ENCODE measurements at places on chromosomes 2 and 18.

DNA sequence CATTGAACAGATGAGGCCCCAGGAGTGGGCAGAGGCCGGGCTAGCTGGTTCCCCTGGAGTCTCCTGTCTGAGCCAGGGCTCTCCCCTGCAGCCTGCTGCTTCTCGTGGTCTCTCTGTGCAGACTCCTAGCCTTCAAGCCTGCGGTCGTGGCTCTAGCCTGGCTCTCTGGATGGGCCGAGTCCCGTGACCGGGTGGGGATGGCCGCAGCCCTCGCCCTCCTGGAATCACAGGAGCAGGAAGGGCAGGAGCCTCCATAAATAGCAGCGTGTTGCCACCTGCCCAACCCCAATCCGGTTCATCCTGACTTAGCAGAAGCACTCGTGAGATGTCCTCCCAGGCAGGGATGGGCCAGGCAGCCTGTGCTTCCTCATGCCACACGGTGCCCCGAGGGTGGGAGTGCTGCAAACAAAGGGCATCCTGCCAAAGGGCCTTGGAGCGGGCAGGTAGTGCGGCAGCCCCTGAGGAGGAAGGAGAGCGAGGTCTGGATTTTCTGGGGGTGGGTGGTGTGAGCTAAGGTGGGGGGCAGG is 43.9 kb downstream of the FOSL2 start:
- no peak for DNase-seq

- DNase-seq = no peak
These were observed 163.1 kb downstream of the TXNL1 start for GRCh38 chr18:56475250-56475649.

DNA sequence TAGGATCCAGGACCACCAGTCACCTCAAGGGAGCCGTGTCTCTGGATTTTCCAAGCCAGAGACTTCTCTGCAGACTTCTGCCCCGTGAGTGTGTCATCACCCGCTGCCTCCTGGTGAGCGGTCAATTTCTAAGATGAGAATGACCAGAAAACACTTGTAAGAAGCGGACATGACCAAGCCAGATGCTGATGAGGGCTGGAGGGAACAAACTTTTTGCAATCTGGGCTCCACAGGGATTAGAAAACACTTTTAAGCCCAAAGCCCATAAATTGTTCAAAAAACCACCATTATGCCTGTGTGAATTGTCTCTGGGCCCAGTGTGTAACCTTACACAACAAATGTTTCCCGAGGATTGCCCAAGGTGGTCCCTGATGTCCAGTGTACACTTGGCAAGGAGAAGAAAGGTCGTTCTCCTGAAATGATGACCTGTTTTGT is 5.3 kb upstream of the NPPC start:
- DNase-seq = no peak

DNA sequence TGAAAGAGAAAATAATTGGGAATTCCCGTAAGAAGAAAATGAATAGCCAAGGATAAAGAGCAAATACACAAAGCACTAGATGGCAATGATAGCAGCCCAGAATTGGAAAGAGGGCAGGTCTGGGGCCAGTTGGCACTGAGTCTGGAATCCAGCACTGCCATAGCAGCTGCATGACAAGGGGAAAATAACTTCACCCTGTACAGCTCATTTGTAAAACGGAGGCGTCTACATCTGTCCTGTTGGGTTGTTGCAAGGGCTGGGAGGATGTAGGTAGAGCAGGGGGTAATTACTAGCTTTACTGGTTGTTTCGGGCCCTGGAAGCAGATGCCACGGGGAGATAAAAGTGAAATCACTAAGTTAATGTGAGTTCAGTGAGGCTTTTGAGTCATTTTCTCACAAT is 110.0 kb upstream of the RASGRP3 start:
- DNase-seq = no peak

DNA sequence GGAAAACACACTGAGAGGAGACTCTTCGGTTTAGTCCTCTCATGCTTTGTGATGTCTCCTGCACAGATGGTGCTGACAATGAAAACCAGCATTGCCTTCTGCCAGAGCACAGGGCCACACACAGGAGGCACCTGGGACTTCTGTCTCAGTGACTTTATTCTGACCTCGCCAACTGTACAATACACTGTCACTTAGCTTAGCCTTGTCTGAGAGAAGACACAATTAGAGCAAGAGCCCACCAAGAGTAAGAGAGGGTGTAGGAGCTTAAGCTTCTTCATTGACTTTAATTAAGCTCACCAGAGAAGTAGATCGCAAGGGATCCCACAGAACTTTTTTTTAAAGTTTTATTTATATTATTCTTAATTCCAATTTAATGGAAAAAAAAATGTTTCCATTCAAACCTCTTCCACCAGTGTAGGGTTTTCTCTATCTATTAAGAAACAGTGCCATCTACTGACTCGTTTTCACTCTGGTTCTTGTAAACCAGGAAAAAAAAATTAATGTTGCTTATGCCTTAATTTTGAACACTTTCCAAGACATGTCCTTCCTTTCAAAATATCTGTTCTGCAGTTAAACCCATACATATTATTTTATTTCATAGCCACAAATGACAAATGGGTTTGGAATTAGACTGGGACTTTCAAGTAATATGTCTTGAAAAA is 42.4 kb upstream of the DDX18 start:
- peak; percentile 14 for DNase-seq

DNA sequence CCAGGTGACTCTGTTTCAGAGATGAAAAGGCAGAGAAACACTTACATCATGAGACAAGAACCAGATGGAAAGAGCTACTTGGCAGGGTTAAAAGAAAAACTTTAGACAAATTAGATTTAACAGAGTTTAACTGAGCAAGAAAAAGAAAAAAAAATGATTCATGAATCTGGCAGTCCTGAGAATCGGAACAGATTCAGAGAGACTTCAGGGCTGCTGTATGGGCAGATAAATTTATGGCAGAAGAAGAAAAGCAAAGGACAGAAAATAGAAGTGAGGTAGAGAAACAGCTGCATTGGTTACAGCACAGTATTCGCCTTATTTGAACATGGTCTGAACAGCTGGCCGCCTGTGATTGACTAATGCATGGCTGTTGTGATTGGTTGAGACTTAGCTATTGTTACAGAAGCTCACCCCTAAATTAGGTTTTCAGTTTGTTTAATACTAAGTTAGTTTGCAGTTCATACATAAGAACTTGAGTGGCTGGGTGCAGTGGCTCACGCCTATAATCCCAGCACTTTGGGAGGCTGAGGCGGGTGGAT is 43.0 kb upstream of the RHOB start:
- no peak for DNase-seq

DNA sequence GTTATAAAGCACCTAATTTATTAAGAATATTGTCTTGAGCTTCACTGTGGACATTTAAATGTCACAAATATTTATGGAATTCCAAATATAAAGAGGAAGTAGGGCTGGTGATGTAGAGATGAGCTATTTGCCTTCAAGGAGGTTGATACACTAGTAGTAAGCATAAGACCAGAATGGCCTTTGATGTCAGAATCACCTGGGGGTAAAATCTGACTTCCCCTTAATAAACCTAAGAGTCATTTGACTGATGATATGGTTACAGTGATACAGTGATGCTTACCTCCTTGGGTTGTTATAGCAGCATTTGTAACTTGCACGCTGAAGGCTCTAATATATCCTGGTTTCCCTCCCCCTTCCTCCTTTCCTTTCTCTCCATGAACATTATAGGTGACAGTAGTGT is 143.7 kb downstream of the CERS6 start:
- no peak for DNase-seq

DNA sequence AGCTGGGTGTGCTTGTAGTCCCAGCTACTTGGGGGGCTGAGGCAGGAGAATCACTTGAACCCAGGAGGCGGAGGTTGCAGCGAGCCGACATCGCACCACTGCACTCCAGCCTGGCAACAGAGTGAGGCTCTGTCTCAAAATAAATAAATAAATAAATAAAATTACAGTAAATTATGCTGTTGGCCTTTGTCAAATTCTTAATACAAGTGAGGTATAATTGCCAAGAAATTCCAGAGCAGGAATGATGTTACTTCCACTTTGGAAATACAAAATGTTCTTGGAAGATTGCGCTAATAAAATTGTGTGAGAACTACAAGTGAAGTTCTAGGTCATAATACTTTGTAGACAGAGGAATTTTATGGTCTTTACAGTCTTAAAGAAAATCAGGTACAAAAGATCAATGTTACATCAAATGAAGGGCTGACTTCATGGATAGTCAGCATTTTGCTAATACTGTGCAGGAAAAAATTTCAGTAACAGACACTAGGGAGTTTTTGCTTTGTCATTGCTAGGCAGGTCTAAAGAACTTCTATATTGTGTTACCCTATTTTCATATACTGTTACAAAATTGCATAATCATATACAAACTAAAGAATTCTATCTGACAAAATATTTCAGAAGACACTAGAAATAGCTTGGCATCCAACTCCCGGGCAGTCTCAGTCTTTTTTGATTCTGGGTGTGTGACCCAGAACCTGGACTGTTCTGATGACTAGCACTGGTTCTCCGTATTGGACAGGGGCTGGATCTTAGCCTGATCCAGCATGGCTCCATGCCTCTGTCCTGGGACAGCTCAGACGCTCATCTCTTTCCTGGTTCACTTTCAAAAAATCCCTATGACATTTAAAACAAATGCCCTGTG is 76.0 kb upstream of the STK17B start:
- DNase-seq = no peak

DNA sequence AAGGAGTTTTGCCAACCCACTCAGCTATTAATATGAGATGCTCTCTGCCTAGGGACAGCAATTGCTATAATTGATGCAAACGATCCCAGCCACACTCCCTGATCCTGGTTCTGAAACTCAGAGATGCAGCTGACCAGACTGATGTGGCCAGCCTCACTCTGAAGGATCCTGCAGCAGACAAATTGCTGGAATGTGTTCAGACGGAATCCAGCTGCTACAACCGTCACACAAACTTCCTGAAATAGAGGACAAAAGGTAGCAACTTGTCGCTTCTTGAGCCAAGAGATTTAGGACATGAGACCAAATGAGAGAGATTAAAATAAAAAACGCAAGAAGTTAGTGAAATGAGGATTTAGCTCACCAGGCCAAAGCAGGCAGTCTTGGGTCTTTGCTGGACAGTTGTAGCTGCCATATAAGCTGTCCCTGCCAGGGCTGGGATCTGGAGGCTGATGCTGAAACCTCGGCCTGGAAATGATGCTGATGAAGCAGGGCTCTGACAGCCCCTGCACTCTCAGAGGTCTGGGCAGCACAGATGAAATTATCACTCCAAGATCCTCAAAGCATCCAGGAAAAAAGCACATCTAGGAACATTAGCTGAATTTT is 8.3 kb upstream of the YWHAQ start:
- no peak for DNase-seq

- no peak for DNase-seq
These were observed 4.4 kb upstream of the KLHL29 start for GRCh38 chr2:23380562-23381065.

DNA sequence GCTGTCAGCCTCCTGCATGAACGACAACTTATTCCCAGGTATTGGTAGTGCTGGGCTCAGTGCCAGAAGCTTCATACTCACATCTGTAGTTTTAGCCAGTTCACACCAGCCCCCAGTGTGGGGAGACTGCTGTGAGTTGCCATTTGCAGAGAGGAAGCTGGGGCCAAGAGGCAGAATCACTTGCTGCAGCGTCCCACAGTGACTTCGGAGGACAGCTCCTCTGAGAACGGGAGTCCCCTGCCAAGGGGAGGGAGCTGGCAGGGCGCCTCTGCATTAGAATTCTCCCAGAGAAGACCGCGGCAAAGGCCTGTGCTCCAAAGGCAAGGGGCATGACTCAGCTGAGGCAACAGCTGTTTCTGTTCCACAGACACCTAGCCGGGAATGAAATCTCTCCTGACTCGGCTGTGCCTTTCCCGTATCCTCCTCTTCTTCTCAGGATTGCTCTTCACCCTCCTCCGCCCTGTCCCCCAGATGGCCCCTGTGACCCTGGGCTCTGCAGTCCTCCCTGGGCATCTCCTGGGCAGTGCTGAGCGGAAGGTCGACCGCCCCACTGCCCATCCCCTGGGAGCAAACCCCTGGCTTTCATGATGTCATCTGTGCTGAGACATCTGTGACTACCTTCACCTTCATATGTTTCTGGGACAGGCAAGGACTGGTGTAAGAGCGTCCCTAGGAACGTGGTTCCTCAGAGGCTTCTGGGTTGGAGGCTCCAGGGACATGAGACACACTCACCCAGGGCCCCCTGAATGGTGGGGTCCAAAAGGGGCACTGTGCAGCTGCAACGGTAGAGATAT is 18.0 kb downstream of the MAL start:
- peak; percentile 53 for DNase-seq

GRCh38 chr2:196075196-196075595 is 6.6 kb upstream of the DNAH7 start:
- no peak for DNase-seq

- no peak for DNase-seq
These were observed 103.8 kb downstream of the TRIM43 start for GRCh38 chr2:95695613-95696012.

GRCh38 chr2:112153501-112153900 is 15.3 kb downstream of the FBLN7 start:
- DNase-seq = no peak

All from NCI-H1105 (cell line).